ENCODE measurements at places on chromosomes 12 and 14.

- DNase-seq: no peak
These were observed 7.8 kb downstream of the PITPNM2 start for GRCh38 chr12:123142921-123143735.

DNA sequence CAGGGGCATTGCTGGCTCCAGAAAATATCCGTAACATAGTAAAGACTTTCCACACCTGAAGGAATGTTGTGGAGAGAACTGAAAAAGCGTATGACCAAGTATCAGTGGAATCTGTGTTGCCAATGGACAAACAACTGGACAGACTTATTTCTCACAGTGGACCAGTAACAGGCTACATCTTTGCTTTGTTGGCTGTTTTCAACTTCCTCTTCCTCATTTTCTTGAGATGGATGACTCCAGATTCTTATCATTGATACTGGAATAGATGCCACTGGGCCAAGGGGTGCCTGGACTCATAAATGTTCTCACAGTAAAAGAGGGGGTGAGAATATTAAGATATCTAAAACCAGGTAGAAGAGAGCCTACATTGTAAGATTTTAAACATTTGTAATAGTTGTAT, 6.4 kb downstream of the GAS2L3 start:
- no peak for DNase-seq

DNA sequence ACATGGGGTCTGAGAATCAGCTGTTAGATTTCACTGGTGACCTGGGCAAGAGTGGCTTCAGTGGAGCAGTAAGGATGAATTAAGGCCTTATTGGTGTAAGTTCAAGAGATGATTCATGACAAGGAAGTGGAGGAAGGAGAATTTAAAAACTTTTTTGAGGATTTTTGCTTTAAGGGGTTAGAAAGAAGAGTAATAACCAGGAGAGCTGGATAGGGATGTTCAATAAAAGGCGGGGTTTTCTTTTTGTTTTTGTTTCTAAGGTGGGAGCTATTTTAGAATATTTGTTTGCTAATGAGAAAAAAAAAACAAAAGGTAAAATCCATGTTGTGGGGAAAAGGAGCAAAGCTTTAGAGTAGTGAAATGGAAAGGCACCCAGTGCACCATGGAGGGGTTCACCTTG, 15.2 kb upstream of the TUBA1B start:
- DNase-seq: no peak

DNA sequence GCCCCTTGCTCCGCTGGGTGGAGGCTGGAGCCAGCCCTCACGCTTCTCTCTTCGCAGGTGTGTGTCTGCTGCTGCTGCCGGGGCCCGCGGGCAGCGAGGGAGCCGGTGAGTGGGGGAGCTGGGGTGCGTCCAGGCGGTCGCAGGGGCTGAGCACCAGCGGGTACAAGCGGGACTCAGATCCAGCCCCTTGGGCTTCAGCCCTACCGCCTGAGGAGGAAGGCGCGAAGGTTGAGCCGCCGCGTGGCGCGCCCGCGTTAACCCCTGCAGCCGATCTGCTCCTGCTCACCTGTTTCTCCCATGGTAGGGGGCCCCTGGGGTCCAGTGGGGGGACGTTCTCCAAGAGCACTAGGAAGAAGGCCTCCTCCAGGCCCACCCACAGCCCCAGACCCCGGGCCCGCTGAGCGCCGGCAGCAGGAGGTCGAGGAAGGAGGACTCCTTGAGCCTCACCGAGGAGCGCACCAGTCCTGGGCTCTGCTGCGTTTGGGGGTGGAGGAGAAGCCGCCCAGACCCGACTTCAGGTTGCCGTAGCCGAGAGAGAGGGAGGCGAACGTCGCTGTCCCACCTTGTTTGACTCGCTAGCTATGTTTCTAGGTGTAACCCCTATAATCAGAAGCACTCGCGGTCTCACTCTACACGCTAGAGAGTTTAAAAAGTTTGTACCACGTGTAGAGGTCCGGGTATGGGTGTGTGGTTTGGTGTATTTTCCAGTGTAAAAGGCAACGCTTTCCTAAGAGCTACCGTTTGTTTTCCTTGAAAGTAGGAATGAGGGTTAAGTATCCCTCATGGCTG, 834 bp downstream of the COCH start:
- no peak for DNase-seq

- DNase-seq: peak; percentile 75
These were observed 6.6 kb downstream of the POMT2 start for GRCh38 chr14:77314043-77314442.

GRCh38 chr12:110599334-110599733, 14.6 kb upstream of the TCTN1 start:
- DNase-seq: no peak

DNA sequence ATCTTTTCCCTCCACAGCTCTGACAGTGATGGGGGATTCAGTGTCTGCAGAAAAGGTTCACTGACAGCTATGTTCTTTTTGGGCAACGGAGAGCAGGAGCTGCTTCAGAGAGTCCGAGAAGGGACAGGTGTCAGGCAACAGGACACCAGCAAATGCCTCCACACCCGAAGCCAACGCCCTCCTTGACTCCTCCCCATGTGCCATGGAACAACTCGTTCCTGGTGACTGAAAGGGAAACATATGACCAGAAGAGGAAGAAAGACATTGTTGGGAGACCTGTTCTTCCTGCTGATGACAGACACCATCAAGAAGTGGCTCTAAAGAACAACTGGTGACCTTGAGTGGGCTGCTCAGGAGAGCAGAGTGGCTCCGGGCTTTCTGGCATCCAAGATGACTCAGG, 172.3 kb upstream of the NOS1 start:
- DNase-seq: no peak

DNA sequence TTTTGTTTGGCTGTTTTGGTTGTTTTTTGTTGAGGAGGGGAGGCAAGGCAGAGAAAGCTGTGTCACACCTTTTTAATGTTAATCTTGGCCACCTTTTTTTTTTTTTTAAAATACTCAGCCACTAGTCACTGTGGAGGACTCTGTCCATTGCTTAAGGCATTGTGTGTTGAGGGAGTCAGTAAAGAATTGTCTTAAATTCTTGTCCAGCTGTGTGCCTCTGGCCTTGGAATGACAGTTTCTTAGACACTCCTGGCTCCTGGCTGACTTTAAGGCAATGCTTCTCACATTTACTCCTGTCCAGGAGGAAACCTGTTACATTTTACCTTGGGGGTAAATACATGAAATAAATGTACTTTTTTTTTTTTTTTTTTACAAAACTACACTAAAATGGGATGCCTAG, 18.1 kb upstream of the SMCO2 start:
- no peak for DNase-seq

DNA sequence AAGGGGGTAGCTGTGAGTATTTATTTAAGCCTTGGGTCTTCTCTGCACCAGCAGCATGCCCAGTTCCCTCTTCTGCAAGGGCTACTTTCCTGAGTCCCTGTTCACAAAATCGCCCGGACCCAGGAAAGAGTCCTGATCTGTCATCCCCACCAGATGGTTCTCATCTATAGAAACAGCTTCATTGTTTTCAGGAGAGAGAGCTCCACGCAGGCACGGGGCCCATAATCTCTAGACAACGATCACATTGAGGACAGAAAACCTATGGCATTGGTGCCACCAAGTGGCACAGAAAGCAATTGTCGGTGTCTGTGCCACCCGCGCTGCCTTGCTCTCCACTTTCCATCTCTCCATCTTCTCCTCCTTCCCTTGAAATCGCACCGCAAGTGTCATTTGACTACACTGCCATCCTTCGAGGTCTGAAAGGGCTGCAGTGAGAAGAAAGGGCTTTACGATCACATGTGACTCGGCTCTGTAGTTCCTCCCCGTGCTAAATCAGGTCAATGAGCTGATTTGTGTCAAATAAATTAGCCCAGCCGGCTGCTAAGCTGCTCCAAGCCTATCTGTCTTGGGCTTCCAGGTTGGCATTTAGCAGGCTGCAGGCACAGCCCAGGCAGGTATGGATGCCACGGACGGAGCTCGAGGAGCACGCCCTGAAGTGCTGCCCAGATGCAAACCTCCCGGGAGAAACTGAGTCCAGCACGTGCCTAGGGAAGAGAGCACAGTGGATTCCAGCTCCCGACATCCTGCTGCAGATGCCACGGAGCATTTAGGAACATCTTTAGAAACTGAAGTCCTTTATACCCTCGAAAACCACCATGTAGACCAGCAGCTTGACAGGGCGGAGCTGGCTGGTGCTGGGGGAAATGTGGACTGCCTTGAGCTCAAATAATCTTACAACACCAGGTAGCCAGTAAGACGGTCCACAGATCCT, 28.8 kb downstream of the SPRING1 start:
- peak; percentile 36 for DNase-seq

GRCh38 chr14:29454026-29454693, 473.5 kb downstream of the PRKD1 start:
- no peak for DNase-seq

DNA sequence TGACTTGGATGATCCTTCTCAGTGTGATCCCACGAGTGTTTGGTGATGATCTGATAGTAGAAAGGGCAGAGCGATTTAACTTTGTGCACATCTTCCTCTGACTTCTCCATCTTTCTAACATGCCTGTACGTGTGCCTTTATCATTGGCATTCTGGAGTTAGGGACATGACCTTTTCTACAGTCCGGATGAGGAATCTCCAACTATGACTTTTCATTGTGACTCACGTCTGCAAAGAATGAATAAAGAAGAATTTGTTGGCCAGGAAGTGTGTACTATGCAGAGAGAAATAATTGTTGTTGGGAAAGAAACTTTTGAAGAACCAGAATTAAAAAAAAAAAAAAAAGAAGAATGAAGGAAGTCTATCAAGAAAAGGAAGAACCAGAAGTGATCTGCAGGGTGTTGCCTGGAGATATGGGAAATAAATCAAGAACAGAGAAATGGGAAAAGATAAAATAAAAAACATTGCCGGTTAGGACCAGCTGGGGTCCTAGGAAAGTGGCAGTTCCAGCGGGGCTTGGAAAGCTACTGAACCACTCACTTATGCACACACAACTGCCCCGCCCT, 25.3 kb downstream of the PPFIBP1 start:
- DNase-seq: no peak

- peak; percentile 78 for DNase-seq
These were observed 43.1 kb downstream of the LLPH start for GRCh38 chr12:66087365-66087943.

- peak; percentile 26 for DNase-seq
These were observed 756.5 kb upstream of the TBX3 start for GRCh38 chr12:115440438-115440837.

DNA sequence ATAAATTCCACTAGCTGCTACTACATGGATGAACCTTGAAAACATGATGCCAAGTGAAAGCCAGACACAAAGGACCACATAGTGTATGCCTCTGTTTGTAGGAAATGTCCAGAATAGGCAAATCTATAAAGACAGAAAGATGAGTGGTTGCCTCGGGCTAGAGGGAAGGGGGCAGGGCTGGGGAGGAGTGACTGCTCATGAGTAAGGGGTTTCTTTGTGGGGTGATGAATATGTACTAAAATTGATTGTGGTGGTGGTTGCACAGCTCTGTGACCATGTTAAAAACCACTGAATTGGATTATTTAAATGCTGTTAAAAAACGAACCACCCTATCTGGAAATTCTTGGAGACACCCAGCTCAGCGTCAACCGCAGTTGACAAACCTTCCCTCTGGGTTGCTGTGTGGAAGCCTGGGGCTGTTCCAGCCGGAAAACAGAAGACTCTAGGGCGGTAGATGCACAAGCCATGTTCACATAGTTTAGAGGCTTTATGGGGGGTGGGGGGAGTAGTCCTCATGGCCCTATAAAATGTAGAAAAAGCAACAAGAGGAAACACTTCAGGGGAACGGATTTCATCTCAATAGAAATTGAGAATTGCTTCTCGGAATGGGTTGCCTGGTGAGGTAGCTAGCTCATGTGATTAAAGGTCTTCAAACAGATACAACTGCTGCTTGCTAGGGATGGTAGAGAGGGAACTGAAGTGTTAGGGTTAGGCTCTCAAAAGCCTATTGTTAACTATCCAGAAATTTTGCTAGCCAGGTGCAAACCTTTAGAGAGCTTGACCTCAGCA, 29.4 kb downstream of the RIN3 start:
- no peak for DNase-seq

DNA sequence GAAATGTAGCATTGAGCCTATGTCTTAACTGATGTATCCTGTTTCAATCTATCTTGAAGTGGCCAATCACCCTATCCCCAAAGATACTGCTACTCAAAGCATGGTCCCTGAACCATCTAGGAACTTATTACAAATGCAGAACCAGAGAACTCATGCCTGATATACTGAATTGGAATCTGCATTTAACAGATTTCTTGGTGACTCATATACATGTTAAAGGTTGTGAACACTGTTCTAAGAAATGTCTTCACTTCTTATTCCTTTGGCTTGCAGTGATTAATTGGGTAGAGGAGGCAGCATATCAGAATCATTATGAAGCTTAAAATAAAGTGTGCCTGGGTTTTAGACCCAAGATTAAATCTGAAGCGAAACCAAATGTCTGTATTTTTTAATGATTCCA, 795.6 kb downstream of the DIO2 start:
- no peak for DNase-seq

GRCh38 chr12:80269803-80270552, 170.6 kb downstream of the OTOGL start:
- DNase-seq: peak; percentile 45

DNA sequence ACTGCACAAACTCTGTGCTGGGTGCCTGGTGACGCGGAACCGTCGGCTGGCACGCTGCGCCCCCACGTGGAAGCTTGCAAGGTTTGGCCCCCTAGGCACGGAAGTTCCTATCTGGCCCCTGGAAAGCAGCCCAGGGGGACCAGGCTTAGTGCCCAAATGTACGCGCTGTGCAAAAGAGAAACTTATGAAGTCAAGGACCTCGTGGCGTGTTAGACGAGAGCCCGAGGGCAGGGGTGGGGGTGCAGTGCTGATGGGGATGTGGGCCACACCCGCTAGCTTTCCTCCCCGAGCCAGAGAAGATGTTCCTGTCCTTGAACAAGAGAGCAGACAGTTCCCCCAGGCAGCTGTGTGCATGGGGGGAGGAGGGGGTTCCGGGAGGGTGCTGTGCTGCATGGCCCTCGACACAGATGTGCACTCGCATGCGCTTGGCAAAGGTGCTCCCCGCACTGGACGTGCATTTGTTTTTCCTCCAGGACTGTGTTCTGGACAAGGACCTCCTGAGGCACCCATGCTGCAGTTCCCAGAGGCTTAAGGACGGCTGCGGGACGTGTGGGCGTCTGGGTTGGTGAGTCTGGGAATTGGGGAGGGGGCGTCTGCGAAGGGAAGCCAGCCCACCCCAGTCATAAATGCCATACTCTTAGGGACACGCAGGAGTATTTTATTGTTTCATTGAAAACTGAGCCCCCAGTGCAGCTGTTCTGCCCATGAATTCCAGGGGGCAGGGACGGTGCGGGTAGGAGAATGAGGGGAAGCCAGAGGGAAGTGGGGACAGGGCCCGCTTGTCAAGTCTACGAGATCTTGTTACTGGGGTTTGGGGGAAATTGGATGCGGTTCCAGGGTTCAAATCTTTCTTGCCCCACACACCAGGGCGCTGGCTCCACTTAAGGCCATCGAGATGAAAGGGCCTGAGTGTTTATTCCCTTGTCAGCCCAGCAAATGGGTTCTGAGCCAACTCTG, 80.0 kb downstream of the NTF3 start:
- DNase-seq: peak; percentile 32

GRCh38 chr14:96582411-96582961, 80.3 kb downstream of the PAPOLA start:
- DNase-seq: no peak

DNA sequence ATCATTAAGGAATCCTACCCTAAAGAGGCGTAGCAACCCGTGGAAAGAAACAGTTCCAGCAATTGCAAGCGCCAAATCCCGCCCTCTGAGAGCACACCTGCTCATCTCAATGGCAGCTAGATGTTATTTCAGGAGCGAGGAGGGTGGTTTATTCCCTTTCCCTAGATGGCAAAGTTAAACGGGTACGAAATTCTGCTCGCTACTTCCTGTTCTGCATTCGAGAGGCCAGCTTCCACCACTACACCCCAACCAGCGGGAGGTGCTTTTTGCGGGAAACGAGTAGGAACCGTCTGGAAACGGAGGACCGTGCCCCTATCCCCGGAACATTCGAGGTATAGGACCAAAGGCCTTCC, 536 bp downstream of the VPS29 start:
- peak; percentile 12 for DNase-seq

Data from HFF-Myc (cell line).